Central memory CD8-positive, alpha-beta T cell (primary cell): ENCODE measurements at places on chromosomes 2 and 18.
A peak's percentile ranks its signal among the peaks of the same experiment; 100 is the strongest.

GRCh38 chr2:86331384-86331783 lies 6.0 kb downstream of the REEP1 start:
- no peak for DNase-seq

- no peak for DNase-seq
Measured at GRCh38 chr18:50726960-50727589, 92.7 kb downstream of the MRO start.

DNA sequence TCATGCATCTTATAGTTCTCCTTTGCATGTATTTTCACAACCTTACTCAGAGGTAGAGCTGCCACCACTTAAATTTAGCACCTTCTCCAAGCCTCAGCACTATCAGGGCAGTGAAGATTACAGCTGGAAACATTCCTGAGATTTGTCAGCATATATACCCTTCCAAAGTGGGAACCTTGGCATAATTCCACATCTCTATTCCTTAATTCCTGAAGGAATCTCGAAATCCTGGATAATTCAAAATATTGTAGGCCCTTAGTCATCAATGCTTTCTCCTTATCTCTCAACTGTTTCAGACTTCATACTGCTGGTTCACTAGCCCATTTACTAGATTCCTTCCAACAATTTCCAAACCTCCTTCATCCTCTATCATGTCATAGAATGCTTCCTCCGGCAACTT lies 87.4 kb downstream of the ITSN2 start:
- no peak for DNase-seq

GRCh38 chr2:148450531-148450930 lies 194.0 kb upstream of the EPC2 start:
- DNase-seq: no peak

DNA sequence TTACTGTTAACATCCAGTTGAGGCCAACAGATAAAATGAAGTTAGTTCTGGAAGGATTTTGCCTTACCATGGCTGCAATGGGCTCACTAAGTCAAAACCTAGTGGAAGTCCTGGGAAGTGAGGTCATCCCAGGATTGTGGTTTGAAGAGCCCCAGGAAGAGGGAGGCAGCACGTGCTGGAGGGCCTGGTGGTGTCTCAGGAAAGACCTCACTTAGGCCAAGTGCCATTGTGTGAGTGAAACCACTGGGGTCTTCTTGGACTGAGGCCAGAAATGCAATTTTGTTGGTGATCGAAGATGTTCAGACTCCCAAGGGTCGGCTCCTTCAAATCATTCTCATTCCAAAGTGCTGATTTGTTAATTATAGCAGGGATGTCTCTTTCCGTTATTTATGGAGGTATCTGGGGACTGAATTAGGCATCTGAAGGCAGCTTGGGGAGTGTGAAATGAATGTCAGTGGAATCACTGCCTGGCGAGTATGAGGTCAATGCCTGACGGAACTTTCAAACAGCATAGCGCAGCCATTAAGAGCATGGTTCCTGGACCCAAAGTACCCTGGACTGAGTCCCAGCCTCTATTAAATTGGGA lies 60.0 kb downstream of the IL1R2 start:
- DNase-seq: no peak

- no peak for DNase-seq
Measured at GRCh38 chr2:170475878-170476277, 239.3 kb upstream of the SP5 start.

- no peak for DNase-seq
Measured at GRCh38 chr2:20542746-20543468, 96.0 kb downstream of the RHOB start.

DNA sequence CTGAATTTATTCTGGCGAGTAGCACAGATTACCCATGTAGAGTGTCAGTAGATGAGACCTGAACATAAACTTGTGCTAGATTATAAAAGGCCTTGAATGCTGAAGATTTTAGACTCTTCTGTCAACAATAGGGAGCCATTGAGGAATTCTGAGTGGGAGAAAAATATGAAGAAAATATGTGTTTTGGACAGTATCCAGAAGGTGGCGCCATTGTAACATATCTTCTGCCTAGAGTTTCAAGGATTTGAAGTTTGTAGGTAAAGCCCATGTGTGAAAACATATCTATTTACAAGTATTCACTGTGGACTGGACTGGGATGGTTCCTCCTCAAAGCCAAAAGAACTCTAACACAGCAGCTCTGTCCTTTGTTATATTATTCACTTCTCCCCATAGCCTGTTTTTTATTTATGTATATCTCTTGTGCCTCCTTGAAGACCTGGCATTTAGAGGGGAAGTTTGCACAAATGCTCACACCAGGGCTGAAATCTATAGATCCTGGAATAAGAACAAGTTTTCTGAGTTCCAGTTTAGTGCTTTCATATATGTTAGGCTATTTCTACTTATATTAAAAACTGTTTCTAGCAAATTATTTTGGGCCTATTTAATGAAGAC lies 124.9 kb downstream of the RDH14 start:
- no peak for DNase-seq

GRCh38 chr2:224646242-224646846 lies 61.2 kb upstream of the CUL3 start:
- DNase-seq: no peak

DNA sequence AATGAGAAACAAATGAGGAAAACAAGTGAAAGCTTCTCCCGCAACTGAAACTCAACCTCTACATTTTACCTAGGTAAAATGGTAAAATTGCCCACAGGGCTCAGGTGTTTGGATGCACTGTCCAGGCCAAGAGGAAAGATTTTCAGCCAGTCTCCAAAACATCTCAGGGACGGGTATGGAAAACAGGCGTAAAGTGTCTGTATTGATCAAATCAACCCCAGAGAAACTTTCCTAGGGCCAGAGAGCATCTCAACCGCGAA lies 361 bp upstream of the HAT1 start:
- no peak for DNase-seq

GRCh38 chr2:203706403-203706802 lies at the start of gene CD28:
CD28 (plus strand) TSS chr2:203706639; CDS start chr2:203706697, 58 bp downstream.
- DNase-seq: peak; percentile 74

DNA sequence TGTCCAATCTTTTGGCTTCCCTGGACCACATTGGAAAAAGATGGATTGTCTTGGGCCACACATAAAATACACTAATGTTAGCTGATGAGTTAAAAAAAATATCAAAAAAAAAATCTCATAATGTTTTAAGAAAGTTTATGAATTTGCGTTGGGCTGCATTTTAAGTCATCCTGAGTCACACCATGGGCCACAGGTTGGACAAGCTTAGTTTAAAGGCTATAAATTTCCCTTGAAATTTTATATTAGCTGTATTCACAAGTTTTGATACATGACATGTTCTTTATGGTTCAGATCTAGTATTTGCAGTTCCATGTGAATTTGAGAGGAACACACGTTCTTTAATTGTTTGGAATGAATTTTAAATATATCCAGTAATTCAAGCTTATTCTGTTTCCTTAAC lies 21.9 kb downstream of the CARF start:
- no peak for DNase-seq

DNA sequence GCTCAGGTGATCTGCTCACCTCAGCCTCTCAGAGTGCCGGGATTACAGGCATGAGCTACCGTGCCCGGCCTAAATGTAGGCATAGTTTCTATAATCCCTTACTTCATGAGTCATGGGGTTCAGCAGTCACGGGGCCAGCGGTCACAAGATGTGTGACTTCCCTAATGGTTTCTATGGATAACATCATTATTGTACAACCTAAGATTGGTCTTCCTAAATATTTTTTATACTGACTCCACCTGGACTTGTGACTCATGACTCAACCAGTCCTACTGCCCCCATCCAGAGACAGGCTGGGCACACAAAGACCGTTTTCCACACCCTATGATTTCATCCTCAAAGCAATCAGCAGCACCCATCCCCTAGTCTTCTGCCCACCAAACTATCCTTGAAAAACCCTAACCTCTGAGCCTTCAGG lies 15.9 kb downstream of the FAM210A start:
- DNase-seq: no peak

GRCh38 chr2:231900972-231901371 lies 25.2 kb downstream of the NPPC start:
- no peak for DNase-seq

DNA sequence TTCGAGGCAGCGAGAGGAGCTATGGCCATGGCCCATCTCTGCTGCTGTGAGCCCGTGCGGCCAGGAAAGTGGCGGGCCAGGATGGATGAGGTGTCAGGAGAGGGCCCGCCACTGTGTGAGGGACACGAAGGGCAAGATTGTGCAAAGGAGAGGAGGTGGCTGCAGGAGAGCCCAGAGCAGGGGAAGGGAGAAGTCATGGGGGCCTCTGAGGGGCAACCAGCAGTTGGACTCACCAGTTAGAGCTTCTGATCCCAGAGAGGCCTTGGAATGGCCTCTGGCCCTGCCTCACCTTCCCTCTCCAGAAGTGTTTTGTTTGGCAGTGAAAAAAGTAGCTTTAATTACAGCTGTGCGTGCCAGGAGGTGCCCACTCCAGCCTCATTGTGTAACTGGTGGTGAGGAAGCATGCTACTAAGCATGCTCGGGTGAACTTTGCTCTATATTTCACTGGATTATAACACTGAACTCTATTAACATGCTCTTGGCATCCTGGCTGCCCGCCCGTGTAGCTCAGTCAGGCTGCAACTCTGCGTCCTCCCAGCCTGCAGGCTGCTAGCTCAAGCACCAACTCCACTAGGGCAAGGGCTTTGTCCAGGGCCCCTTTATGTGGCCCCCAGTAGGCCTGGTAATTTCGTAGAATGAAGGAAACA lies 34.2 kb downstream of the IMPA2 start:
- no peak for DNase-seq

DNA sequence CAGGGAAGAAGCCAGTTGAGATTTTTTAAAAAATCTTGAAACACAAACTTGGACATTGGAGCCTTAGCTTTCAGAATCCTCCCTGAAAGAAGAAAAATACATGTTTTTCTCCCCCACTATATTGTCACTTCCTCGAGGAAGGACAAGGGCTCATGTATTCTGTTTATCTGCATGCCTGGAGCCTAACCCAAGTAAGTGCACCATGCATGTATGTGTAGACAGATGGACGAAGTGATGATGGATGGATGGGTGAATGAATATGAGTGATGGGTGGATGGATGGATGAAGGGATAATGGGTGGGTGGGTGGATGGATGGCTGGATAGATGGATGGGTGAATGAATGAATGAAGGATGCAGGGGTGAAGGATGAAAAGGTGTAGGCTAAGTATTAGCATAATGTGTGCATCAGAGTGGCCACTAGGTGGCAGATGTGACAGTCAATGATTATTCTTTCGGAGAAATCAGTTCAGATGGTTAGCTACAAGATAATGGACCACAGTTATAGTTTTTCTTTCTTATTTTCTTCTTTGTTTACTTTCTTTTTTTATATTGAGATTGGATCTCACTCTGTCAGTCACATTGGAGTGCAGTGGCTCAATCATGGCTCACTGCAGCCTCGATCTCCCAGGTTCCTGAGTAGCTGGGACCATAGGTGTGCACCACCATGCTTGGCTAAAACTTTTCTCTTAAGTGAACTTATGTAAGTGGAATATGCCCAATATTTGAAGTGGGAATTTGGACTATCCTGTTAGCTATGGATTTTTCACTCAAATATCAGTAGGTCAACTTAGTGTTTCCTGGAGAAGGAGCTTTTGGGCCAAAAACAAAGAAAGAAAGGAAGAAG lies 18.5 kb upstream of the CCDC93 start:
- no peak for DNase-seq

DNA sequence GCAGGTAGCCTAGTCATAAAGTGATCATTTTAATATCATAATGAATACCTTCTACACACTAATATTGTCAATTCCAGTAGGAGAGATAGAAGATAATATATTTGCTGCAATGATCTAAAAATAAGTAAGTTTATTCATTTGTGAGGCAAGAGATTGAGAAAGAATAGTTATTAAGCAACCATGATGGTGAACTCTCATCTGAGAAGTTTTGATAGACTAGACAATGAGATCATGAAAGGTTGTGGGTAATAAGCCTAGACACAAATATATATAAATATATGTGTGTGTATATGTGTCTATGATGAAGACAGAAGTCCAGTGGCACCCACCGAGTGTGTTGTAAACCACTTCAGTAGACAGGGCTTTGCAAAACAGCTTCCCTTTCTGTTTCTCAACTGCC lies 181.0 kb upstream of the CHST9 start:
- DNase-seq: no peak
